ENCODE measurements at places on chromosomes 12 and 14. TPM values are rescaled to one million over a fixed set of nuclear protein-coding genes. Genes with fewer than 3 reads are reported as not detected.

DNA sequence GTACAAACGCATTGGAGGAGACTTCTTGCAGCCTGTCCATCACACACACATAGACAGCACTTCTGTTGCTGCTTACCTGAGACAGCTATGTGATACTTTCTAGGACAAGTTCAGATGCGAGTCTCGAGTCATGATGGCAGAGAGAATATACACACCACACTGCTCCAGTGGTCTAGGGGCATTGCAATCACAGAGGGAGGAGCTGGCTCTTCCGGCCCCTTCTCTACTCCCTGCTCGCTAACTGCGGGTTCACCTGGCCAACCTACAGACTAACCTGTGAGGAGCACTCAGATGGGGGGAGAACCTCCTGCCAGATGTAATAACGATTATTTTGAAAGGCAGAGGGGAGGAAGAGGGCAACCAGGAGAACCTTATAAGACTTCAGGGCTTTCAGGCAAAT, 30.7 kb downstream of the EMP1 start:
- ATAC-seq: no peak

Gene TOX4
- 70.6 TPM for total RNA-seq

DNA sequence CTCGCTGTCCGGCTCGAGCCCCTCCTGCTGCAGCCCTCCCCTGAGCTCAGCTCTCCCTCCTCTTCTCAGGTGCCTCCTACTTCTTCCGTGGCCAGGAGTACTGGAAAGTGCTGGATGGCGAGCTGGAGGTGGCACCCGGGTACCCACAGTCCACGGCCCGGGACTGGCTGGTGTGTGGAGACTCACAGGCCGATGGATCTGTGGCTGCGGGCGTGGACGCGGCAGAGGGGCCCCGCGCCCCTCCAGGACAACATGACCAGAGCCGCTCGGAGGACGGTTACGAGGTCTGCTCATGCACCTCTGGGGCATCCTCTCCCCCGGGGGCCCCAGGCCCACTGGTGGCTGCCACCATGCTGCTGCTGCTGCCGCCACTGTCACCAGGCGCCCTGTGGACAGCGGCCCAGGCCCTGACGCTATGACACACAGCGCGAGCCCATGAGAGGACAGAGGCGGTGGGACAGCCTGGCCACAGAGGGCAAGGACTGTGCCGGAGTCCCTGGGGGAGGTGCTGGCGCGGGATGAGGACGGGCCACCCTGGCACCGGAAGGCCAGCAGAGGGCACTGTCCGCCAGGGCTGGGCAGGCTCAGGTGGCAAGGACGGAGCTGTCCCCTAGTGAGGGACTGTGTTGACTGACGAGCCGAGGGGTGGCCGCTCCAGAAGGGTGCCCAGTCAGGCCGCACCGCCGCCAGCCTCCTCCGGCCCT, 22.8 kb downstream of the MMP17 start:
- ATAC-seq: no peak

DNA sequence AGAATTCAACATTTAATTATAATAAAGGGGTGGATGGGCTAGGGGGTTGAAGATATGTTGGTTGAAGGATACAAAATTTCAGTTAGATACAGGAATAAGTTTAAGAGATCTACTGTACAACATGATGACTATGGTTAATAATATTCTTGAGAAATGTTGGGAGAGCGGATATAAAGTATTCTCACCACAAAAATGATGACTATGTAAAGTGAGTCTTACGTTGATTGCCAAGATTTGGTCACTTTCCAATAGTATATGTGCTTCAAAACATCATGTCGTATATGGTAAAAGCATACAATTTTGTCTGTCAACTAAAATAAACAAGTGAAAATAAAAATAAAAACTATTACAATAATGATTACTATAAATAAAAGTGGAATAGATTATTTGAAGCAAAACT, 802.0 kb downstream of the C12orf50 start:
- ATAC-seq: no peak

DNA sequence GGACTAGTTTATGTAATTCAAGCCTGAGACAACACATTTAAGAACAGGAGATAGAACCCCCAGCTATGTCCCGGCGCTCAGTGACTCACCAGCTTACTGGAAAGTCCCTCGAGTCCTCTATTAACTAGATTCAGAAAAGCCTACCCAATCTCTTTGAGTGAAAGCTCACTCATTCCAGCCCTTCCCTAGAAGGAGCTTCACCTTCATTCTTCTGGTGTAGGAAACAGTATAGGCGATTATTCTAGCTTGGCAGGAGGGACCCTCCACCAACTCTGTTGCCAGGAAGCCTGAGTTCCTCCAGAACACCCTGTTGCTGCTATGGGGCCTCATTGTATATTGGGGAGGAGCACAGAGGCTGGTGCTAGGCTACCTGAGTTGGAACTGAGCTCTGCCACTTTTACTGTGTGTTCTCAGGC, 57.2 kb upstream of the AEBP2 start:
- ATAC-seq: peak; percentile 85

- ATAC-seq: peak; percentile 86
Observed at GRCh38 chr12:51980051-51980808, 26.5 kb upstream of the TAMALIN start.

DNA sequence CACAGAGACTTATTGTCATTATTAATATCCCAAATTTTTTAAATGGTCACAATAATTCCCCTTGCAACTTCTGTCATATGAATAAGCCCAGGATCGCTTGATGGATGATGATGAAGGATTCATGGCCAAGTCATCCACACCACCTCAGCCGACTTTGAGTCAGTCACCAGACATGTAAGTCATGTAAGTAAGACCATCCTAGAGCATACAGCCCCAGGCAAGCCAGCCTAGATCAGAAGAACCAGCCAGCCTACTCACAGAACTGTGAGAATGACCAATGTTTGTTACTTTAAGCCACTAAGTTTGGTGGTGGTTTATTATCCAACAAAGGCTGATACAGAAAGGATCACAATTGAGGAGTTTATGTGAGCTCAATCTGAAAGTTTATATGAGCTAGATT, 341.8 kb downstream of the NRXN3 start:
- no peak for ATAC-seq

Gene PTGER2
- total RNA-seq: 0.40 TPM

GRCh38 chr12:132451172-132451835, 38.6 kb upstream of the FBRSL1 start:
- peak; percentile 15 for ATAC-seq

Gene ACVRL1
- total RNA-seq: 4.9 TPM

DNA sequence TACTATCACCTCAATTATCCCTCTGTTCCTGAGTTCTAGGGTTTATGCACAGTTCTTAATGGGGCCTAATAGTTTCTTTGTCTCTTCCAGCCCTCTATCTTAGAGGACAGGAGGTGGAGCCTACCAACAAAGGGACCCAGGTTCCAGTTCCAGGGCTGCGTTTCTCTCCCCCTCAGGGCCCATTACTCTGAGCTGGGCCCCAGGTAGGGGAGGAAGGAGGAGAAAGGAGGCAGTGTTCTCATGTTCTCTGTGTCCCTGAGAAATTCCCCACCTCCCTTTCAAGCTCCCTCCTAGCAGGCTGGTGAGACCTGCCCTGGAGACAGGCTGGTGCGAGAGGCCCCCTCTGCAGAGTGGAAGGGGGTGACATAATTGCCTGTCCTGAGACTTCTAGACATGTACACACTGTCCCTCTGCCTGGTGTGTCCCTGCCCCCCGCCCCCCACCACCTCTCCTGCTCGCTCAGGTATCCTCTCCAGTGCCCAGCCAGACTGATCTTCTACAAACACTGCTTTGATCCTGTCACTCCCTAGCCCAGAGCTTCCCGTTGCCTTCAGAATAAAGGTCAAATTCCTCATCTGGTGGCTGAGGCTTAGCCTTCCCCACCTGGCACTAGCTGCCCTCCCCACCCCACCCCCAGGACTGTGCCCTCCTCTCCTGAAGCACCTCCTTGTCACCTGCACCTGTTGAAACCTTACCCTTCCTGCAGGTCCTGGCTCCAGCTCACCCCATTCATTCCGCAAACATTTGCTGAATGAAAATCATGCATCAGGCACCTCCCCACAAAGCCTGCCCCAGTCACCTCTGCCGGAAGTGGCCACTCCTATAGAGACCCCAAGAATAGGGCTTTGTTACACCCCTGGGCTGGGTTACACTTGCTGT, 21.1 kb upstream of the KRT8 start:
- ATAC-seq: peak; percentile 56

Gene PUS1
- 20.5 TPM for total RNA-seq

Gene KRT86
- total RNA-seq: not detected

DNA sequence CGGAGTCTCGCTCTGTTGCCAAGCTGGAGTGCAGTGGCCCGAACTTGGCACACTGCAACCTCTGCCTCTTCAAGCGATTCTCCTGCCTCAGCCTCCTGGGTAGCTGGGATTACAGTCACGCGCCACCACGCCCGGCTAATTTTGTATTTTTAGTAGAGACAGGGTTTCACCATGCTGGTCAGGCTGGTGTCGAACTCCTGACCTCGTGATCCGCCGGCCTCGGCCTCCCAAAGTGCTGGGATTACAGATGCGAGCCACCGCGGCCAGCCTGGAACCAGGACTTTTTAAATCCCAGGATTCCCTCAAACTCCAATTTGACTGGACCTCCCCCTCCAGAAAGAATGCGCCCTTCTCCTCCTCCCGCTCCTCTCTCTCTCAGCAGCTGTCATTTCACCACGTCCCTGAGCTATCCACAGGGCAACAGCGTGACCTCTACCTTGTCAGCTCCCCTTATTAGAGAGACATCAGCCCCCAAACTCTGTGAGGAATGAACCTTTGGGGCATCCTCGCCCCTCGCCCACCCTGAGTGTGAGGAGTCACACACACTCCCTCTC, 2.0 kb downstream of the ESYT1 start:
- ATAC-seq: no peak

- ATAC-seq: no peak
Observed at GRCh38 chr12:29287622-29288021, 93.3 kb downstream of the ERGIC2 start.

Gene OR6C6
- total RNA-seq: not detected

Gene FAM216A
- total RNA-seq: 2.2 TPM

DNA sequence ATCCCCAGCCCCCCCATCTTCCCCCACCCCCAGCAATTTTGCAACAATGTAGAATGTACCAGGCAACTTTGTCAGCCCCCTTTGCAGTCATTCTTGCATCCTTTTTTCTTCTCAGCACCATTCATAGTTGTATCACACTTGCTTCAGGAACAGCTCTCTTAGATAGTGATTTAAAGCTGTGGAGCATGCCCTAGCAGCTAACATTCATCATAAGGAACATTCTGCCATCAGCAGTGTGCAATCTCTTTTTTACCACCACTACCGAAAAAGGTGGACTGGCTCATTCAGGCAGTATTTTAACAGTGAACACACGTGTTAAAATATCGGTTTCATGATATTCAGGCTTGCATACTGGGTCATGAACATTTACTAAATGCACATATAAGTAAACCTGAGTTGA, 45.1 kb downstream of the MARK3 start:
- no peak for ATAC-seq

DNA sequence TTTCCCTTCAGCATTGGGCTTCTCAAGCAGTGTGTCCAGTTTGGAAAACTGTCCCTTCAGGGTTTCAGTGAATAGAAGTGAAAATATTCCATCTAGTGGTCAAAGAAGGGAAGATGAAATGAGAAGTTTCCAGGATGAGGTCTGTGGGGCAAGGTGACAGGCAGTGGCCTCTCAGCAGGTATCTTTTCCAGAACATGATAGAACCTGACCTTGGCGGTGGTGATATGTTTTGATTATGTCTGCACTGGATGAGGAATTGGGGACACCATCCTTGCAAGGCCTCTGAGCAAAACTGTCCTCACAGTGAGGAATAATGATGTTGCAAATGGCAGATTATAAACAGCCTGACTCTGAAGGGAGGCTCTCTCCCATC, 4.7 kb downstream of the GPX2 start:
- ATAC-seq: no peak

GRCh38 chr12:68359674-68360073, 27.5 kb upstream of the MDM1 start:
- ATAC-seq: no peak

DNA sequence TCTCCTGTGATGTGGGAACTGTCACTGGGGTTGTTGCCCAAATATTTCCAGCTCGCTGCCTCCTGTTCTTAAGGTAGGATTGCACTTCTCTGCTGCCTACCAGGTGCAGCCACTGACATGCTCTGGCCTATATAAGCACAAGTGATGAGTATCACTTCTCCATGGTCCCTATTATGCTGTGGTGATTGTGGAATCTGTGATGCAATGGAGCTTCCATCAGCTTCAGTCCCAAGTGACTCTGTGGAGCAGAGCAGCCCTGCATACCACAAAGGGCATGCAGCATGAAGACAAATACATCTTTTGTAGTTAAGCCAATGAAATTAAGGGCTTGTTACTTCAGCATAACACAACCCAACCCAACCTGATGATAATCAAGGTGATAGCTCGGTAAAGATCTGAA, 43.5 kb downstream of the CKAP4 start:
- no peak for ATAC-seq

DNA sequence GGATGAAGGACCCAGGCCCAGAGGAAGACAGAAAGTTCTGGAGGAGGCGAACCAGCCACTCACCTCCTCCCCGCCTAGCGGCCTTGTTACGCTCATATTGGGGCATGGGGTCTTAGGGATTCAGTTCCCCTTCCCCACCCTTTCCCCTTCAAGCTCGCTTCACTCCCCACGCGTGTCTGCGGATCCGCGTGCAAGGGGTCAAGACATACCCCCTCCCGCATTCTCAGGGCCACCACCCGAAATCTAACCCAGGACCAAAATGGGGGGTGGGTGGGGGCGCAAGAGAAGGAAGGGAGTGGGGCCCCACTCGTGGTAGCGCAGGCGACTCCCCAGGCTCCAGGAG, 584 bp upstream of the RFX4 start:
- ATAC-seq: no peak

Gene PPP1R3E
- total RNA-seq: 5.1 TPM

DNA sequence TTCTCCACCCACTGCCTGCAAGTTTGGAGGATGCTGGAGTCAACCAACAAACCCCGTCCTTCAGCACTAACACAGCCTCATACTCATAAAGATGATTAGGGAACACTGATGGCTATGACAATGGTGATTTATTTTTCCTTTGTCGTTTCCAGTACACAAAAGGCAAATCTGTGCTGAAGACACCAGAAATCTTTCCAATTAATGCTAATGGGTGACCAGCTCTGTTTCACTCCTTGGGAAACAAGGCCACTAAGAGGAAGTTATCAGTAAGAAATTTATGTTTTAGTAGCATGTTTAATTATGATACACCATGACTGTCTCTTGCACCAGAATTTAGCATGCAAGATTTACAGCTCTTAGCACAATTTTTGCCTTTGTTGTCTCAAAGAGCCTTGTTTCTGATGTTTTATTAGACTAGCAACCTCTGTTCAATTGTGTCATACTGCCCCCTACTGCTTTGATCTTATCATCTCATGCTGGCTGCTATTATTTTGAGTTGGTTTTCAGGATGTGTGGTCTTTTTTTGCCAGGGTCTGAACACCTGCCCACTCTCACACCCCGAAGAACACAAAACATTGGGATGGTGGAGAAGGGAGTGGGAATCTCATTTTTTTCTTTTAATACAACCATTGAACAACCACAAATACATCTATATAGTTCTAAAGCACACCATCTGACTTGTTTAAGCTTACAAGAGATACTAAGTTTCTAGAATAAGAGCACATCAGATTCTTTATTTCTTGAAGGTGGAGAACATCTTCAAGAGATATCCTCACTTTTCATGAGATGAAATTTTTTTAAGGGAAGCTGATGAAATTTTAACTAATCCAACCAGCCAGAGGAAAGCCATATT, 160.9 kb downstream of the SPTSSA start:
- peak; percentile 26 for ATAC-seq

Measured in esophagus mucosa (tissue), 1 donor.